ENCODE measurements at places on chromosomes 5 and 9. TPM values are rescaled to one million over a fixed set of nuclear protein-coding genes. Genes with fewer than 3 reads are reported as not detected.

CORO2A gene
- total RNA-seq = 0.13 TPM

DNA sequence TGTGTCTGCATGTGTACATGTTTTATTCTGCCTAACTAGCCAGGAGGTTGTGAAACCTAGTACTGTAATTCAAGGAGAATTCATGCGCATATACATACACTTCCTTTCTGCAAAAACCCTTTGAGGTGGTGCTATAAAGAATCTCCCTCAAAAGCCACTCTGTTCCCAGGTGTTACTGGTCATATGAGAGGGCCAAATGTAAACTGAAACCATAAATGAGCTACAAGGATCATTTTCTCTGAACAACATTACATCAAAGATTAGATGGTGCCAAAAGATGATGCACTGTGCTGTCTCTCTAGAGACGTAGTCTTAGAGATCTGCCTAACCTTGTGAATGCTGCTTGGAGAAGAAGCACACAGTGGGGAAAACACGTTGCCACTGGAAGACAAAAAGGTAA is 15.7 kb downstream of the NREP start:
- DNase-seq = no peak

GRCh38 chr9:28234894-28235277 is 661.6 kb upstream of the C9orf72 start:
- DNase-seq = no peak

DNA sequence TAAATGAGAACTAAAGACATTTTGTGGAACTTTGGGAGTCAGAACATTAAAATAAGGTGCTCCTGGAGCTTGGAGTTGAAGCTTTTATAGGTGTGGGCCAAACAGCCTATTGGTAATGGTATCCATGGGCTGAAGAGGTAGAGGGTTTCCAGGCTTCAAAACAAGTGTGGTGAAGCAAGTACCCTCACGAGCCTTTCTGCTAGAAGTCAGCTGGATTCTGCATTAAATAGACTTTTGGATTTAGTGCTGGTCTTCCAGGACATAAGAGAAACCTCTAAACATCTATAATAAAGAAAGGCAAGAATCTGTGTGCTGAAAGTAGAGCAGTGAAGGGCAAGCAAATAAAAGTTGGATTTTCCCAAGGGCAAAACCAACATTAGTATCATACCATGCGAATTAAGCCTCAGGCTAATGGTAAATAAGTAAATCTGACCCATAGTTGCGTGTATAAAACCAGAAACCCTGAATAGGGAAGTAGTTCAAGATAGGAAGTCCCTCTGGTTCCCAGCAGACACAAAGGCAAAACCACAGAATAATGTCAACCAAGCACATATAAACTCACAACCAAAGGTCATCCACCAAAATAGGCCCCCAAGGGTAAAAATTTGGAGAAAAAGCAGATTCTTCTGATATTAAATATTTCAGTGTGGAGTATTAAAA is 306.3 kb downstream of the TLE4 start:
- no peak for DNase-seq
